ENCODE measurements at places on chromosomes 7 and 10. TPM values are rescaled to one million over a fixed set of nuclear protein-coding genes. Genes with fewer than 3 reads are reported as not detected.

GRCh38 chr10:110548002-110548401, 19.5 kb upstream of the SMC3 start:
- H3K36me3 ChIP-seq = no peaks in the 10 kb centered on the region
- no peaks in the 10 kb centered on the region for H3K4me1 ChIP-seq
- DNase-seq = no peak
- H3K4me3 ChIP-seq = no peak overlapping the region

DNA sequence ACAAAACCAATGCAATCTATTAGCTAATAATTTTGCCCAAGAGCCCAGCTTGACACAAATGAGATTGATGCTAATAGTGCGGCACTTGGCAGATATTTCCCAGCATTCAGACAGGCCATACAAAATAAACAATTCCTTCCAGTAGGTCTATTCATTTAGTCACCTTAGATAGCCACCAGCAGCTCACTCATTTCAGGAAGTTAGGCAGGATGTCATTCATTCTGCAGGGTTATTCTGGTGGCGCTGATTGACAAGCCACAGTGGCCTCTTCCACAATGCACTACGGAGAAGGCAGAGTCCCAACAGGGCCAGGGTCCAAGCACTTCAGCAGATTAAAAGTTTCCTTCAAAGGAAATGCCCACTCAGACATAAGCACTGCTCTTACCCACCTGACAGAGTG, 55.8 kb downstream of the PIK3AP1 start:
- peaks cover 46% of the 10 kb centered on the region for H3K4me1 ChIP-seq
- no peak for DNase-seq
- H3K27ac ChIP-seq = peak overlapping the region; percentile 74
- no peaks in the 10 kb centered on the region for H3K36me3 ChIP-seq

GRCh38 chr10:47415520-47416304, 31.6 kb upstream of the ZNF488 start:
- H3K27me3 ChIP-seq = no peaks in the 10 kb centered on the region
- H3K4me3 ChIP-seq = no peak overlapping the region
- H3K4me1 ChIP-seq = no peaks in the 10 kb centered on the region
- H3K36me3 ChIP-seq = no peaks in the 10 kb centered on the region
- no peak for DNase-seq

DNA sequence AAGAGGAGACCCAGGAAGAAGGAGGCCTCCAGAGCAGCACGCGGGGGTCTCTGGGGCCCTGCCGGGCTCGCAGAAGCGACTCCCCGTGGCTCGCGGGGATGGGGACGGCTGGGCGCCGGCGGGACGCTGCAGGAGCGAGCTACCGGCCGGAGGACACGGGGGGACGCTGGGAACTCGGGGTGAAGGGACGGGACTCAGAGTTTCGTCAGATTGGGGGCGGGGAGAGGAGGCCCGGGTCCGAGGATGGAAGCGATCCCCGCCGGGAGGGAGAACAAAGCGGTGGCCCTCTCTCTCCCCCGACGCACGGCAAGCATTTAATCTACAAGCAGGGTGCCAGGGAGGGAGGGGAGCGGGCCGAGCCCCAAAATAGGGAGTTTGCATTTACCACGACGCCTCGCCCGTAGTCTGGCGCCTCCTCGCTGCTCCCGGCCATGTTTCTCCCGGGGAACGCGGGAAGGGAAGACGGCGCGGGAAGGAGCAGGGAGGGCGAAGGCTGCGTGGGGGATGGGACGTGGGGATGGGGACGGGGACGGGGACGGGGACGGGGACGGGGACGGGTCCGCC, at the start of gene PRTFDC1:
Gene PRTFDC1 (minus strand): TSS at position 464 of the 564 bp plus-strand sequence. CDS start 31 bp downstream, at position 433.
- no peaks in the 10 kb centered on the region for H3K27me3 ChIP-seq
- H3K36me3 ChIP-seq = no peaks in the 10 kb centered on the region
- H3K27ac ChIP-seq = peak within 1 kb of the TSS; percentile 39
- peak within 1 kb of the TSS; percentile 41 for H3K4me3 ChIP-seq
- DNase-seq = peak; percentile 50
- H3K4me1 ChIP-seq = peaks cover 5% of the 10 kb centered on the region

Gene CLDN3
- 3.6 TPM for total RNA-seq

Gene FFAR4
- total RNA-seq = 0.17 TPM

Gene MMD2
- total RNA-seq = not detected

DNA sequence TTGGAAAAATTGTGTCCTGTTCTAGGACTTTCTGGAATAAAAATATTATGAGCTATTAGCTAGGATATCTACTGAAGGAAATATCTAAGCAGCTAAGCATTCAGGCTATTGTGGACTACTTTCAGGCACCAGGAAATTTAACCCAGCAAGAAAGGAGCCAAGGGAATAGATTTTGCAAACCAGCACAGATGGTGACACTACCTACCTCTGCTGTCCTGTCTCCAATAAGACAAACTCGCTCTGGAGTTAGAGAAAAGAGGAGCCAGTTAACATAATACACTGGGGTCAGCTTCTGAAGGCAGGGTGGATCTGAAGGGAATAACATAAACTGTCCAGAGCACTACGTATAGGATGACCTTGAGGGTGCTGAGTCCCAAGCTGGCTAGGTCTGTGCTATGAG, 223.7 kb upstream of the PRSS58 start:
- no peak overlapping the region for H3K27ac ChIP-seq
- no peak for DNase-seq
- no peaks in the 10 kb centered on the region for H3K27me3 ChIP-seq
- H3K36me3 ChIP-seq = no peaks in the 10 kb centered on the region
- no peak overlapping the region for H3K4me3 ChIP-seq

Gene CTAGE4
- 1.7 TPM for total RNA-seq

Gene TACC2
- 8.9 TPM for total RNA-seq

DNA sequence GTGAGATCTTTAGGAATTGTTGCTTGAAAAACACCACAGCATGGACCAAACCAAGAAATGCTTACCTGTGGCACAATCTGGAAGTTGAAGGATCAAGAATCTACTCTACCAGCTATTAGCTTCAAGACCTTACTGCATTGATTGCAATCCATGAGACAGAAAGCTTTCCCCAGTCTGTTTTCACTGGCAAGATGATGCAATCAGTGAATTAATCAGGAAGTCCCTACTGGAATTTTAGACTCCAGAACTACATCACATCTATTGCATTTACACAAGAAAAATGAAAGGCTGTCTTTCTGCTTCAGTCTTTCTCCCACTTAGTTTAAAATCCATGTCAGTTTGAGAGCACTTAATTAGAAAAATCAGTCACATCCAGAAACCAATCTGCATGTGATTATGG, 191.7 kb downstream of the TFEC start:
- H3K27me3 ChIP-seq = no peaks in the 10 kb centered on the region
- H3K4me3 ChIP-seq = no peak overlapping the region
- no peaks in the 10 kb centered on the region for H3K36me3 ChIP-seq

DNA sequence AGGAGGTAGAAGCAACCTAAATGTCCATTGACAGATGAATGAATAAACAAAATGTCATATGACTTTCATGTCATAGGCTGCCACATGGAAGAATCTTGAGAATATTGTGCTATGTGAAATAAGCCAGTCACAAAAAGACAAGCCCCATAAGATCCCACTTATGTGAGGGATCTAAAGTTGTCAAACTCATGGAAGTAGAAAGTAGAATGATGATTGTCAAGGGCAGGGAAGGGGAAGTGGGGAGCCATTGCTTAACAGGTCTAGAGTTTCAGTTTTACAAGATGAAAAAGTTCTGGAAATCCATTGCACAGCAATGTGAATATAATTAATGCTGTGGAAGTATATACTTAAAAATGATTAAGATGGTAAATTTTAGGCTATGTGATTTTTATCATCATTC, 229.3 kb upstream of the KMT2E start:
- no peaks in the 10 kb centered on the region for H3K36me3 ChIP-seq
- H3K4me1 ChIP-seq = no peaks in the 10 kb centered on the region
- H3K4me3 ChIP-seq = no peak overlapping the region
- H3K27me3 ChIP-seq = no peaks in the 10 kb centered on the region

DNA sequence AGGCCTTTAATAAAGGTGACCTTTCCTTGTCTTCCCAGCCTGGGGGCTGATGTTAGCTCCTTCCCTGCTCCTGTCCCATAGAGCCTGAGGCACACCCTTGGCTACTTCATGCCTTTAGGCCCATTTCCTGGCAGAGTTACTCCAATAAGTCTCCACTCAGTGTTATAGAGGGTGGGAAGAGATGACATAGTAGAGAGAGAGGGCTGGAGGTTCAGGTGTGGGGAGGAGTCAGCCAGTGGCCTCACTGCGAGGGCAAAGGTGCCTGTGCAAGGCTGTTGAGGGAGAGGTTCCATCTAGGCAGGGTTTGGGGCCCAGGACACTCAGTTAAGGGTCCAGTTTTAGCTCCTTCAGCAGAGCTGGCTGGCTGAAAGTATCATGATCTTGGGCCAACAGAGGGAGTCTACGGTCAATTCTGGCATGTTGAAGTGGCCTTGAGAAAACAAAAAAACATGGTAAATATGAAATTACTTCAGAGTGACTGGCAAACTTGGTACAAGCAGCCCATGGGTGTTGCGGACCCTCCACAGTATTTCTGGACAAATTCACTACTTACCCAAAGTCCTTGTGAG, 67.9 kb downstream of the ZNF783 start:
- H3K27me3 ChIP-seq = no peaks in the 10 kb centered on the region
- H3K36me3 ChIP-seq = no peaks in the 10 kb centered on the region
- peak overlapping the region; percentile 4 for H3K27ac ChIP-seq
- no peak overlapping the region for H3K4me3 ChIP-seq
- DNase-seq = no peak

GRCh38 chr7:140009735-140010134, 53.0 kb downstream of the PARP12 start:
- H3K4me1 ChIP-seq = peaks cover 3% of the 10 kb centered on the region
- no peak for DNase-seq
- H3K4me3 ChIP-seq = no peak overlapping the region
- H3K27me3 ChIP-seq = no peaks in the 10 kb centered on the region
- H3K27ac ChIP-seq = no peak overlapping the region

- no peak overlapping the region for H3K4me3 ChIP-seq
- no peaks in the 10 kb centered on the region for H3K4me1 ChIP-seq
- H3K36me3 ChIP-seq = no peaks in the 10 kb centered on the region
- DNase-seq = no peak
These were observed 75.0 kb upstream of the FHIP2A start for GRCh38 chr10:114746531-114746930.

GRCh38 chr10:31490858-31491504, 172.0 kb downstream of the ZEB1 start:
- no peaks in the 10 kb centered on the region for H3K4me1 ChIP-seq
- DNase-seq = no peak
- no peak overlapping the region for H3K4me3 ChIP-seq
- H3K27me3 ChIP-seq = no peaks in the 10 kb centered on the region
- H3K36me3 ChIP-seq = no peaks in the 10 kb centered on the region

DNA sequence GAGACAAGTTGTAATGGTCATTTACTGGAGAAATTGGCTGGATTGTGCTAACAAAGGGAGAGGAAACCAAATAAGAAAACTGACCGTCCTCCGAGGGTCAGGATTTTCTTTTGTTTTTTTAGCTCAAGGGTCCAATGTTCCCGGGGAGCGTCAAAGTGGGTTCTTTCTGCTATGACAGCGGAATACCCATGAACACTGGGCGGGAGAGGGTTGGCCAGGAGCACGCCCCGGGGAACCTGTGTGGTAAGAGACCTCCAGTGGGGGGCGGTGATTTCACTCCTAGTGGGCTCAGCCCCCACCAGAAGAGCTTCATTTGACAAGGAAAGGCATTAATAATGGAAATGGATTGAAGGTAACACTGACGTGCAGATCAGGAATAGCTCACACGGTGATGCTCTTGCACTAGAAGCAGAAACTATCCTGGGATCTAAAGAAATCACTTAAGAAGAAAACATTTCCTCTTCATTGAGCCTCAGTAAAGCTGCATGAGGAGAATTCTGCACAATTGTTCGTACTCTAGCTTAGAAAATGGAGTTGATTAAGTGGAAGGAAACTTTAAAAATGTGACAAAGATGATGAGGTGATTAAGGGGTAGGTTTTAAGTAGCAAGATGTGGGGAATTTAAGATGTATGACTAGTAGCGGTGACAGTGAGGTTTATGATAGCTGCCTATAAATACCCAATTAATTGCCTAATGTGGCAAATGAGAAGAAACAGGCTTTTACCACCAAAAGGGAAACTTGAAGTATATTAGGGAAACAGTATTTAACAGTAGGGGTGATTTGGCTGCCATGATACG, 627.2 kb downstream of the SUGCT start:
- no peak overlapping the region for H3K4me3 ChIP-seq
- no peak for DNase-seq
- no peak overlapping the region for H3K27ac ChIP-seq
- H3K4me1 ChIP-seq = peaks cover 7% of the 10 kb centered on the region

DNA sequence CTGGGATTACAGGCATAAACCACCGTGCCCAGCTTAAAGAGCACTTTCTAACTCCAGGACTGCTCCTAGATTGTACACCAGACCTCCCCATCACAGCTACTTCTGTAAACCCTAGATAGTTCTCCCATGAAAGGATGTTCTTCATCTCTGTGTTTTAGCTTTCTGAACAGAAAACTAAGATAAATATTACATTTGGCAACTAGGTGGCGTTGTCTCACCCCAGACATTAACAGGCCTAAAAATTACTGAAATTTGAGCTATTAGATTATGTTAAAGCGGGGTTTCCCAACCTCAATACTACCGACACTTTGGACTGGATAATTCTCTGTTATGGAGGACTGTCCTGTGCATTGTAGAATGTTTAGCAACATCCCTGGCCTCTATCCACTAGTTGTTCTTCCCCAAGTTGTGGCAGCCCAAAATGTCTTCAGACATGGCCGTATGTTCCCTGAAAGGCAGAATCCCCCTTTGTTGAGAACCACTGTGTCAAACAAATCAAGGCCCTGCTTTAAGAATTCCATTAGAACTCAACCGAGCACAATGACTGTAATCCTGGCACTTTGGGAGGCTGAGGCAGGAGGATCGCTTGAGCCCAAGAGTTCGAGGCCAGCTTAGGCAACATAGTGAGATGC, 19.1 kb downstream of the ATOH7 start:
- H3K4me1 ChIP-seq = no peaks in the 10 kb centered on the region
- no peak overlapping the region for H3K4me3 ChIP-seq
- H3K36me3 ChIP-seq = no peaks in the 10 kb centered on the region
- no peaks in the 10 kb centered on the region for H3K27me3 ChIP-seq

Gene OPN4
- not detected for total RNA-seq
